Pons (tissue), 1 donor: ENCODE measurements at places on chromosomes 13 and 19.

DNA sequence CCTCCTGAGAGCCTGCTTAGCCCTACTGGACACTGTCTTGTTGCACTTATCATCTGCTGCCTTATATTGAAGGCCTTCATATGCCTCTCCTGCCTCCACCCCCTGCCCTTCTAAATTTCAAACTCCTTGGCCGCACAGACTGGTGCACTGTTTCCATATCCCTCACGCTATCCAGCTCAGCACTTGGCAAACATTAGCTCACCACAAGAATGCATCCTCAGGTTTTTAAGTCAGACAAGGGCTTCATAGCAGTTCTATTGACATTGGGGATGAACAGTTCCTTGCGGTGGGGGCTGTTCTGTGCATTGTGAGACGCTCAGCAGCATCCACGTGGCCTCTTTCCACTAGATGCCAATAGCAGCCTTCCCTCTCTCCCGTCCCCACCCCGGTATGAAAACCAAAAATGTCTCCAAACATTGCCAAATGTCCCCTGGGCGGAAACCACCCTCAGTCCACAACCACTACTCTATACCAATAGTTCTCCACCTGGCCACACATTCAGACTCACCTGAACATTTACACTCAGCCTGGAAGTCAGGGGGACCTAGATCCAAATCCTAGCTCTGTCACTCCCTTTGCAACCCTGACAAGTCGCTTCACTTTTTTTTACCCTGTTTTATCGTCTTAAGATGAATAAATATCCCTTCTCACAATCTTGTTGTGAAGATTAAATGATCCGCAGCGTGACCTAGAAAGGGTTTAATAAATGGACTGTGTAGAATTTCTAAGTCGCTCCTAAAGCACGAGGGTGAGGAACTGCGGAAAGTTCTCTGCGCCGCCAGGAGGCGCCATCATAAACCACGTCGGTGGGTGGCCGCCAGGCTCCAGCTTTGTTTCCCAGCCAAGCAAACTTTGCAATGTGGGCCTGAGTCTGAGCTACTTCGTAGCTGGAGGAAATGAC lies 3.6 kb upstream of the CEACAM3 start:
- no peak for DNase-seq

- no peak for DNase-seq
Measured at GRCh38 chr19:49502866-49503581, 6.8 kb downstream of the RPS11 start.

GRCh38 chr19:38667661-38668171 lies 20.3 kb downstream of the ACTN4 start:
- peak; percentile 39 for DNase-seq

- DNase-seq, result no peak
Measured at GRCh38 chr19:47762615-47763308, 15.7 kb upstream of the SELENOW start.

DNA sequence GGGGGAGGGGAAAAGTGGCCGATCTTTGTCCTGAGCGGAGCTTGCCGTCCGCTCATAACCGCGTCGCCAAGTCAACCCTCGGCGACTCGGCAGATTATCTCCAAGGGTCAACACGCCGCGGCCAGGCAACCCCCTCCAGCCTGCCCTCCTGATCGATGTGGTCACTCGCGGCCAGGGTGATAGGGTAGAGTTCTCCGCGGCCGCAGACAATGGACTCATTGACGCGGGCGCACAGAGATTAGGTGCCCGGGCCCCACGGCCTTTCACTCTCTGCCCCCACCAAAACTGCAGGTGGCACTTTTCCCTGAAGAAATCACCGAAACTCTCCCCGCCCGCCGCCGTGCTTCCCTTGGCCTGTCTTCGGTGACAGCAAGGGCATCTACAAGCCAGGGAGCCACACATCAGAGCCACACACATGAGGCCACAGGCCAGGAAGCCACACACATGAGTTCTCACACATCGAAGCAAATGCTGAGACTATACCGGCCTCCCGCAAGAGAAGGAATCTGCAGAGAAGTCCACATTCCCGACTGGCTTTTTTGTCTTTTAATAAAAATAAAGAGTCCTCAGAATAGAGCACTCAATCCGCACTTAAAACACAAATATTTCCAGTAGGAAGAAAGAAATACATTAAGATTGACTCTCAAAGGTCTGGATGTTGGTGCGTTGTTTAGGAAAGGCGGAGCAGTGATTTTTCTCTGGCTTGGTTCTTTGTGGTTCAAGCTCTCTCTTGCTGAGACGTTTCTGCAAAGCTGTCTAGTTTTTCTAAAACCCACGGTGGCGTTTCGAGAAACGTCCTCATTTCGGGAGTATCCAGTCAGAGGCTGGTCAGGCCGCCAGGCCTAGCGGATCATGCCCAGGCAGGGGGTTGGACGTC lies 1.5 kb upstream of the PDX1 start:
- no peak for DNase-seq

DNA sequence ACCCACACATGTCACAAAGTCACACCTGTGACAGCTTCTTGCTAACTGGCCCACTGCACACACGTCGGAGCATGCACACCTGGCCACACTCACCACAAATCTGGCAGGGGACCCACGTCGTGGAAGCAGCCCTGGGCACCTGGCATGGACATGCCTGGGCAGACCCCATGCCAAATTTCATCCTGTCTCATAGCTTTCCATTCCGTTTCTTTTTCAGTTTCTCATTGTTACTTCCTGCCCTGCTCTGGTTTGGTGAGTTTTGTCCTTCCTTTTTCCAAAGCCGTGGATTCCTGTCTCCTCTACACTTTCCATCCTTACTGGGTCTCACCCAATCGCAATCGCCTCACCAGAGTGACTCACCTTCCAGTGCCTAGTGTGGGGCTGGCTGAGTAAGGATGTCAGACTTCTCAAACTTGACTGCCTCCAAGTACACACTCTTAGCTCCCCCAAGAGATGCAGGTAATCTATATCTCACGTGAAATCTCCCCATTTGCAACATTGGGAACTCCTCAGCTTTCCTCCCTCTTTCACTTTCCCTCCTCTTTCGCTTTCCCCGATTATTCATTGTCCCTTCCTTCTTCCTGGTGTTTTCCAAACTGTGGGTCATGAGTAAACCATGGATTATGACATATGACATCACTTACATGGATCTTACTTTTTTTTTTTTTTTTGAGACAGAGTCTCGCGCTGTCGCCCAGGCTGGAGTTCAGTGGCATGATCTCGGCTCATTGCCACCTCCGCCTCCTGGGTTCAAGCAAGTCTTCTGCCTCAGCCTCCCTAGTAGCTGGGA lies 1.6 kb upstream of the BBC3 start:
- no peak for DNase-seq

- no peak for DNase-seq
Measured at GRCh38 chr19:6767081-6767356, 216 bp downstream of the SH2D3A start.

DNA sequence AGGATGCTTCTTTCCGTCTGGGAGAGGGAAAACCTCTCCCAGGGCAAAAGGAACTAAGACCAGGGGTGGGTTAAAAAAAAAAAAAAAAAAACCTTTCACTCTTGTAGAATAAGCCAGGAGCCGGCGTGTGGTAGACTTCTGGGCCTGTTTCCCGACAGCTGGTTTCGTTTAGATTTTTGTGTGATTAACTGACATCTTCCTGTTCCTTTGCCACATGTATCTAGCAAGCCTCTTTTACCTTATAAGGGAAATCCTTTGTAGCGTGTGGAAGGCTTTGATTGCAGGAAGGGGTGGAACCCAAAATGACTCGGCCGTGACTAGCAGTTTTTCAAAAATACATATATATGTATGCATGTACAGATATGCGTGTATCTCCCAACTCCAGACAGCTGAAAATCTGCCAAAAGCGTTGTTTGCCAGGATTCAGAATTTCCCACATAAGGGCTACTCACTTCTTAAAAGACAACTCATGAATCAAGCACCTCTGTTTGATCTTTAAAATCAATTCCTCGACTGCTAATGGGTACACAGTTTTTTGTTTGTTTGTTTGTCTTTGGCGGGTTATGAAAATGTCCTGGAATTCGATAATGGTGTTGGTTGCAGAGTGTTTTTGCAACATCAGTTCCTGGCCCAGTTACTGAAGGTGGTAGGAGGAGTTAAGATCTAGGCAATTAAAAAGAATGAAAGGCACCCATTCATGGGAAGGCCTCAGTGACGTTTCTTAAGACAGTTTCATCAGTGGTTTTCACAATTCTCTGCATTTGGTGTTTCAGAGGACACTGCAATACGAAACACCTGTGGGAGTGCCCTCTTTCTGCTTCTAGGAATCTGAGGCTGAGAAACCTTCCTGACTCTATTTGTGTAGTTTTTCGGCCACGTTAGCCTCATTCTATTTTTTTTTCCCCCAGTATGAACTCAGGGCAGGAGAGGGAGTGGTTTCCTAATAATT lies 2.7 kb downstream of the TPM4 start:
- peak; percentile 77 for DNase-seq

DNA sequence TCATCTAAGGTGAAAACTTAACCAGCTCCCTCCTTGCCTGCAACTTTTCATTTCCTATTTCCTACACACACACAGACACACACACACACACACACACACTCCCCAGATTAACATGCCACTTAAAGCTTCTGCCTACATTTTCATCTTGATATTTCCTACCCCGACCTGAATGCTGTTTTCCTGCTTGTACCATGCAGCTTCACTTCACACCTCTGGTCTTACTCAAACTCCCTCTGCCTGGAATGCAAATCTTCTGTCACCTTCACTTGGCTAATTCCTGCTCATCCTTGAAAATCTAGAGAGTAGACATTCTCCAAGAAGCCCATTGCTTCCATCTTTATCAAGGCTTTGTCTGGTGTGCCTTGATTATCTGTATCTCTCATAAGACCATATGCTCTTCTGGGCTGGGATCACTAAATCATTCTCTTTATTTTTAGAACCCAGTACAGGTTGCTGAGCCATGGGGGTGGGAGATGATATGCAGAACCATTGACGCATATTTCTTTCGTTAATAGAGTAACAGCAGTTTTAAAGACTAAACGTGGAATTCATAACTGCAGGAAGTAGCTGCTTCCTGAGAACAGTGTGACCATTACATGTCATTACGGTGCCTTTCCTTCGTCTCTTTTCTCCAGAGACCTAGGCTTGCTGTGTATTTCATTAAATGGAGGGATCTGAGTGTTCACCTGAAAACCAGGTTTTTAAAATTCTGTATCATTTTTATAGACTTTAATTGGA lies 37.7 kb downstream of the CNMD start:
- no peak for DNase-seq

DNA sequence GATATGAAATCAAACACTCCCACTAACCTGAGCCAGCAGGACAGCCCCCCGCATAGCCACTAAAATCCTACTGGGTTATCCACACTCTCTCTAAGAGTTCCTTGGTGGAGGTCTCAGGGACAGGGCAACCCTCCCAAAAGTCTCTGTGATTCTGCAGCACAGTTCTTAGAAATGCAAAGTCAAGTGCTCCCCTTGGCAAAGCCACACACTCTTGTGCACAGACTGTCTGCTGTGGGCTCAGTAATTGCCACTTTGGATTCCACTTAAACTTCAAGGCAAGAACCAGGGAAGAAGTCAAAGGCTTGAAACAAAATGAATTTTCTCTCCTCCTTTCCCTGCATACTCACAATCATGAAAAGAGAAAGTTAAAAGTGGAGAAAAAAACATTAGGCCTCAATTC lies 61.5 kb downstream of the DOCK9 start:
- no peak for DNase-seq

GRCh38 chr13:30107521-30108136 lies 199.7 kb downstream of the KATNAL1 start:
- DNase-seq, result no peak

- peak; percentile 60 for DNase-seq
Measured at GRCh38 chr13:111429064-111429558, 108.7 kb downstream of the TEX29 start.

DNA sequence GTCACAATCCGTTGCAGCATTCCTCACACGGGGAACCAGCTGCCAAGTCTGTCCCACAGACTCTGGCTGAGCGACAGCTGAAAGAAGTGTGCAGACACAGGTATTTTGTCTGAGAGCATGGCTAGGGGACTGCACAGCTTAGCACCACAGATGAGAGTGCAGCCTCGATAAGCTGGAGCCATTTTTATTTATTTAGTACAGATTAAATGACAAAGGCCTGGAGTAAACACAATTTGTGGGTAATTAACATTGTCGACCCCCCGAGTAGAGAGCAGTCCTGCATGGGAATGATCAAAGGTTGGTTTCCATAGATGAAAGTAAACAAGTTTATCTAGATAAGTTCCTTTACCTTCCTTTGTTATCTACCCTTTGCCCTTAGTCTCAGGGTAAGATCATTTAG lies 836.2 kb downstream of the DACH1 start:
- no peak for DNase-seq

DNA sequence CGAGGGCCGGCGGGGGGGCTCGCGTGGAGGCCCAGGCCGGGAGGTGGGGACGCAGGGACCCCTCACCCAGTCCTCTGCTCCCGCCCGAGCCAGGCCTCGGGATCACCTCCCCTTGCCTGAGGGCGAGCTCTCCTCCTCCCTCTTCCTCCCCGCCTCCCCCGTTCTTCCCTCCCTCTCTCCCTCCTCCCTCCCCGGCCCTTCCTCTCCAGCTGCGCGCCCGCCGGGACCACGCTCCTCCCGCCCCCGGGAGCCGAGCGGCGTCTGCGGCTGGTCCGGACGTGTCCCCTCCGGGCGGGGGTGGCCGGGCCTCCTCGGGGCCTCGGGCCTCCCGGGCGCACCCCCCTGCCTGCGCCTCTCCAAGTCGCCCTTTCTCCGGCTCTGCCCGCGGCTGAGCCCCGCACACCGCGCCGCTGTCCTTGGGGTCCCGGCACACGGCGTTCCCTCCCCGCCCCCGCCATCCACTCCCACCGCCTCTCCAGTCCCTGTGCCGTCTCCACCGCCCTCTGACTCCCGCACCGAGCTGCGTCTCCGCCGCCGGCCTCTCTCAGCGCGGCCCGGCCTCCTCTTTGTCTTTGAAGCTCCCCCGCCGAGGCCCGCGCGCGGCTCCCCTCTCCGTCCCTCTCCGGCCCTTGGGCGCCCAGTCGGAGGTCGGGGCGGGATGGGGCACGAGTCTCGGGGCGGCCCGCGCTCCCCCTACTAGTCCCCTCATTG lies 5.7 kb downstream of the SOX1 start:
- DNase-seq, result peak; percentile 40

DNA sequence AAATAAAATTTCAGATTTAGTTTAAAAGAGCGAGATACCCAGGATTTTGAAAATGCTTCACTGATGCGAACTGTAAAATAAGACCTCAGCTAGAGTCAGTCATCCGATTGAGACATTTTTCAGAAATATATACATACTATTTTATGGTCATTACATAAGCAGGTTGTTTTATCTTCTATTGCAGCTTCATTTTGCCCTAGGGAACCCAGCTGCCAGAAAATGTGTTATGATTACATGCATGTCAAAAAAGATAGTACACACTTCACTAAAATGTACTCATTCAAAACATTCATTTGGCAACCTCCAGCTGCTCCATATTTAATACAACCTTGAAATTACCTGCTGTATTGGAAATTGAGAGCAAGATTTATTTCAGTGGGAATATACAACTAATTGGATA lies 483.8 kb upstream of the SLITRK6 start:
- no peak for DNase-seq
